ENCODE measurements at places on chromosomes 13 and 19.
A peak's percentile ranks its signal among the peaks of the same experiment; 100 is the strongest.

GRCh38 chr13:75550159-75550567 lies 572 bp downstream of the UCHL3 start:
- no peak for DNase-seq

DNA sequence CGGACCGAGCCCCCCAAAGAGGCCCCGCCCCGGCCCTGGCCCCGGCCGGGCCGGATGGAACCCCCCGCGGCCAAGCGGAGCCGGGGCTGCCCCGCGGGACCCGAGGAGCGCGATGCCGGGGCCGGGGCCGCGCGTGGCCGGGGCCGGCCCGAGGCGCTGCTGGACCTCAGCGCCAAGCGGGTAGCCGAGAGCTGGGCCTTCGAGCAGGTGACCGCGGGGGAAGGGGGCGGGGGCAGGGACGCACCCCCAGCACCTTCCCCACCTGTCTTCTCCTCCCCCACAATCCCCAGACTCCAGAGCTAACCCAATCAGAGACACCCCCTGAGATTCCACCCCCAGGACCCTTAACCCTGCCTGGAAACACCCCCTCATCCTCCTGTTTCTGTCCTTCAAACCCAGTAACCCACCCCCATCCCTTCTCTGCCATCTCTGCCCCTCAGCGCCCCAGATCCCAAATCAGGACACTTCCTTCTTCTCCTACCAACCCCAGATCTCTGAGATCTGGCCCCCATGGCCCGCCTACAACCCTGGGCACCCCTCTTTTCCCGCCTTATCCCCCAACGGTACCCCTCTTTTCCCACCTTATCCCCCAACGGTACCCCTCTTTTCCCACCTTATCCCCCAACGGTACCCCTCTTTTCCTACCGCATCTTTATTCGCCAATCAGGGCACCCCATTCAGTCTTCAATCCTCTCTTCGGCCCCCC lies 505 bp downstream of the ZSWIM4 start:
- no peak for DNase-seq

GRCh38 chr13:74687442-74688182 lies 553.4 kb upstream of the KLF12 start:
- DNase-seq: no peak

- no peak for DNase-seq
These were observed 25.3 kb downstream of the TRPM4 start for GRCh38 chr19:49182848-49183375.

- DNase-seq: no peak
These were observed 1.3 kb downstream of the B3GNT3 start for GRCh38 chr19:17796013-17796837.

DNA sequence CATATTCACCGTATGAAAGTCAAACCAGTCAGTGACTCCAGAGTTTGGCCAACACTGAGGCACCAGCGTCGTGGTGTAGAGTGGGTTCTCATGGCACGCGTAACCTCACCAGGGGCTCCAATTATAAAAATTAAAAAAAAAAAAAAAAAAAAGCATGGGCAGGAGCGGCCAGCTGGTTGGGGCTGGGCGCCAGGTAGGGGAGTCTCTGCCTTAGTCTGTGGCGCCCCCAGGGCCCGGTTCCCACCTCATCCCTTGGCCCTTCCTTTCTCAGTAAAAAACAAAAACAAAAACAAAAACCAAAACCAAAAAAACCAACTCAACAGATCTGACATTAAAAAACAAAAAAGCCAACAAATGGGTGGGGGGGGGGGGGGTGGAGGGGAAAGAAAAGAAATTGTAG lies 4.6 kb upstream of the EPHX3 start:
- DNase-seq: no peak

- DNase-seq: no peak
These were observed 12.3 kb upstream of the HSPH1 start for GRCh38 chr13:31174018-31174417.

GRCh38 chr19:1813192-1814182 lies 1.4 kb upstream of the ATP8B3 start:
- DNase-seq: no peak

DNA sequence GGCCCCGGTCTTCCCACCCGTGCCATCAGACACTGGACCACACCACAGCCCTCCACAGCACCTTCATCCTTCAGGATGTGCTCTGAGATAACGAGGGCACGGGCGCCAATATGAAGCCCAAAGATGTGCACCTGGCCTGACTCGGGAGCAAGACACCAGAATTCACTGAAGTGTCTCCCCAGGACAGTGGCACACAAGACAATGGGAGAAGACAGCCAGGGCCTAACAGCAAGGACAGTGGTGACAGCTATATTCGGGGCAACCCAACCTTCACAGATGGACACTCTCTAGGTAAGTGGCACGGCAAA lies 7.2 kb downstream of the DDX39A start:
- no peak for DNase-seq

- DNase-seq: no peak
These were observed 32.4 kb downstream of the HPN start for GRCh38 chr19:35073941-35074340.

- DNase-seq: no peak
These were observed 1181.9 kb downstream of the OLFM4 start for GRCh38 chr13:54210397-54211049.

DNA sequence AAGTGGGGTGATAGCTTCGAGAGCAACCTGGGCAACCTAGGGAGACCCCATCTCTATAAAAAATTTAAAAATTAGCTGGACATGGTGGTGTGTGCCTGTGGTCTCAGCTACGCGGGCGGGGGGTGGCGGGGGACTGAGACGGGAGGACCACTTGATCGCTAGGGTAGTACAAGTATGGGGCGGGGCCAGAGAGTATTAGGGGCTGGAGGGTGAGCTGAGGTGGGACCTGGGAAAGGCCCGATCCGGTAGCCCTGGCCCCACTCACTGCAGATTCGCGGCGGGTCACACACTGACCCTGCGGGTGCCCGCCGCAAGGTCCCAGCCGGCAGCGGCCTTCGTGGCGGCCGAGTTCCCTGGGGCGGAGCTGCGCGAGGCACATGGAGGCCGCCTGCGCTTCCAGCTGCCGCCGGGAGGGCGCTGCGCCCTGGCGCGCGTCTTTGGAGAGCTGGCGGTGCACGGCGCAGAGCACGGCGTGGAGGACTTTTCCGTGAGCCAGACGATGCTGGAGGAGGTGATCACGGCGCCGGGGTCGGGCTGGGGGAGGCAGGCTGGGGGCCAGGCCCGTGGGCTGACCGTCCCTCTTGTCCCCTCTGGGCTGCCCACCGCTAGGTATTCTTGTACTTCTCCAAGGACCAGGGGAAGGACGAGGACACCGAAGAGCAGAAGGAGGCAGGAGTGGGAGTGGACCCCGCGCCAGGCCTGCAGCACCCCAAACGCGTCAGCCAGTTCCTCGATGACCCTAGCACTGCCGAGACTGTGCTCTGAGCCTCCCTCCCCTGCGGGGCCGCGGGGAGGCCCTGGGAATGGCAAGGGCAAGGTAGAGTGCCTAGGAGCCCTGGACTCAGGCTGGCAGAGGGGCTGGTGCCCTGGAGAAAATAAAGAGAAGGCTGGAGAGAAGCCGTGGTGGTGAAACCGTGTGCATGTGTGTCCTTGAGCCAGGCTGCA lies 2.0 kb upstream of the ARHGAP45 start:
- peak; percentile 66 for DNase-seq

GRCh38 chr13:60318186-60318585 lies 78.8 kb upstream of the TDRD3 start:
- no peak for DNase-seq

DNA sequence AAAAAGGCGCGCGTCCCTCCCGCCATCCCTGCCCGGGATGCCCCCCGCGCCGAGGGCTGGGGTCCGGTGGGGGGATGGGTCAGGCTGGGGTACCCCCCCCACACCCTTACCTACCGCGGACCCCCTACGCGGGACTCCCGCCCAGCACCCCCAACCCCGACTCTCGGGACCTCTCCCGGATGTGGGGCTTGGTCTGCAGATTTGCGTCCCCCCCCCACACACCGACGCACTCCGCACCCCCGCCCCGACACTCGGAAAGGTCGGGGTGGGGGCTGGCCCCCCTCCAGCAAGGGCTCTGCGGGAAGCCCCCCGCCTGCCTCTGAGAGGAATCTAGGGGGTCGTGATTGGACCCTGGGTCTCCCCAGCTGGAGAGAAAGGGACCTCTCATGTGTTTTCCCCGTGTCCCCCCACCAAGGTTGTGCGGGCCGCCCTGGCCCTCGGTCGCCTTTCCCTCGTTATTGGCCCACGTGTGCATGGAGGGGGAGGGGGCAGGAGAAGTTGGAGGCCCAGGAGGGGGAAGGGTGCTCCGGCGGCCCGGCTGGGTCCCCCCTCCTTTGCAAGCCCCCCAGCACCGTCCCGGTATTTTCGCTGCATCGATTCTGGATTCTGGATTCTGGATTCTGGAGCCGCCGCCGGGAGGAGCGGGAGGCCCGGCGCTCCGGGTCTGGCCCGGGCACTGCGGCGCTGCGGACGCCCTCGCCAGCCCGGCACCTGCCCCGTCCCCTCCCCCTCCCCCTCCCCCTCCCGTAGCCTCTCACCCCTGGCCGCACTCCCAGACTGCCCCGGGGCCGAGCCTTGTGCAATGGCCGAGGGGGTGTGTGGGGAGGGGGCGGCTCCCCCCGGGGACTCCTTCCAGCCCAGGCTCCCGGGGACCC lies 607 bp downstream of the NFIC start:
- no peak for DNase-seq

DNA sequence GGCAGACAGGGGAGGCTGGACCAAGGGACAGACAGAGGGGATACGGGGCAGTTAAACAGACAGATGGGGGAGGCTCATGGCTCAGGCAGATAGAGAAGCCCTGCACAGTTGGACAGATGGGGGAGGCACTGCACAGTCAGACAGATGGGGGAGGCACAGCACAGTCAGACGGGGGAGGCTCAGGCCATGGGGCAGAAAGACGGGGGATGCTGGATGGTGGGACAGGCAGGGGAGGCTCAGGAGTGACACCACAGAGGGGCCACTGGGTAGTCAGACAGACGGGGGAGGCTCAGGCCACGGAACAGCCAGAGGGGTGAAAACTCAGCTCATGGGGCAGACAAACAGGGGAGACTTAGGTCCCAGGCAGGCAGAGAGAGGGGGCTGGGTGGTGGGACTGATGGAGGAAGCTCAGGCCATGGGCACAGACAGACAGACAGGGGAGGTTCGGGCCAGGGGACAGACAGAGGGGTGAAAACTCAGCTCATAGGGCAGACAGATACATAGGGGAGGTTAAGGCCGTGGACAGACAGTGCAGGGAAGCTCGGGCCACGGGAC lies 886 bp downstream of the MFSD12 start:
- DNase-seq: no peak

DNA sequence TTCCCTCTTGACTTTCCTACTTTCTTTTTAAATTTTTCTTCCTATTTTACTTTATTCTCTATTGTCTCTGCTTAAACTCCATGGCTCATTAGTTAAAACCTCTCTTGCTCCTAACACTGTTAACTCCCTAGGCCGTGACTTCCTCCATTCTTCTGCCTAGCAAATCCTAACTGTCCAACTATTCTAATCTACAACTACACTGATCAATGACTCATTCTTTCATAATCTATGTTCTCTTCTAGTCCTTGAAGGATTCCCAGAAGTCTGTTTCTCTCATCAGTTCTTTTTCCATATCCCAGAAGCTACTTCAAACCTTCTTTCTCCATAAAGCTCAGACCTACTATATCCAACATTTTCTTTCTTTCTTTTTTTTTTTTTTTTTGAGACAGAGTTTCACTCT lies 66.9 kb downstream of the MICU2 start:
- no peak for DNase-seq

DNA sequence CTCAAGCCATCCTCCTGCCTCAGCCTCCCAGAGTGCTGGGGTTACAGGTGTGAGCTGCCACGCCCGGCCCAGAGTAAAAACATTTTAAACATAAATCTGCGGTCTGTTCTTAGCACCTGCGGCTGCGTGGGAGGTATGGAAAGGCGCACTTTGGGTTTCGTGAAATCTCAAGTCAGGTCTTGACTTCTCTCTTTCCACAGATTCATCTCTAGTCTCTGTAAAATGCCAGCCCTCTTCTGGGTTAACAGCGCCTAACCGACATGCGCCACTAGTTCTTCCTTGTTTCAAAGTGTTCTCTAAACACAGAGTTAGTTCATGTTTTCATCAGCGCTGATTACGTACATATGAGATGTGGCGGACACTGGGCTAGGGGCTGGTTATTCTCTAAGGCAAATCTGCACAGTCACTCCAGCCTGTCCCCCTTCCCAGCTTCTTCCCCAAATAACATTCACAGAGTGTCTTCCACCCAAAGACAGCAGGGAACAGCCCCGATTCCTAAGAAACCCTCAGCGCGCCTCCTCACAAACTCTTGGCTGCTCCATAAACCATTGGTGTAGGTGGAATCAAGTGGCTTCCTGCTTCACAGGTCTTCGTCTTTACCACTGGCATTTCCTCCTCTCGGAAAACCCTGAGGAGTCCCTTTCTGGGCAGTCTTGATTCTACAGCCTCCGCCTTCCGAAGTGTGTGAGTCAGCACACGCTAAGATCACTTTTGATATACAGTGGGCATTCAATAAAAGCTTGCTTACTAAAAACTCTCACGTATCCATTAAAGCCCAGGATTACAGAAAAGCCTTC lies 1.4 kb downstream of the PARP4 start:
- DNase-seq: peak; percentile 27

GRCh38 chr19:46115396-46116106 lies 8.9 kb downstream of the IGFL3 start:
- no peak for DNase-seq

DNA sequence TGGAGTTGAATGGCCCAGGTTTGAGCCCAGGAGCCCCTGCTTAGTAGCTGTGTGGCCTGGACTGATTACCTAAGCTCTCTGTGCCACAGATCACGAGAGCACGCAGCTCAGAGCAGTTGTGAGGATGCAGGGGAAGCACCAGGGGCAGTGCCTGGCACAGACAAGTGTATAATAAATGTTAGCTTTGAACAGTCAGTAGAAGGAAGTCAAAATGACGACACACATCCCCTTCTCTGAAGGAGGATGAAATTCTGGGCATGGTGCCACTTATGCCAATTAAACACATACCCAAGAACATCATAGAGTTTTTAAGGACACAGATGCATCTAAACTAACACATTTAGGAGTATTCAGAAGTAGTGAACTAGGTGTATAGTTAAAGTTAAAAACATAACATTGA lies 24.9 kb upstream of the SIGLEC11 start:
- DNase-seq: no peak

Measured in activated CD4-positive, alpha-beta T cell treated with anti-CD3 and anti-CD28 coated beads for 1 hour (primary cell).